ENCODE measurements at places on chromosomes 4 and X.
A peak's percentile ranks its signal among the peaks of the same experiment; 100 is the strongest.

GRCh38 chr4:2251795-2252529, 9.9 kb downstream of the MXD4 start:
- DNase-seq = no peak

GRCh38 chrX:12955882-12956703, 18.8 kb upstream of the TMSB4X start:
- DNase-seq = peak; percentile 79

DNA sequence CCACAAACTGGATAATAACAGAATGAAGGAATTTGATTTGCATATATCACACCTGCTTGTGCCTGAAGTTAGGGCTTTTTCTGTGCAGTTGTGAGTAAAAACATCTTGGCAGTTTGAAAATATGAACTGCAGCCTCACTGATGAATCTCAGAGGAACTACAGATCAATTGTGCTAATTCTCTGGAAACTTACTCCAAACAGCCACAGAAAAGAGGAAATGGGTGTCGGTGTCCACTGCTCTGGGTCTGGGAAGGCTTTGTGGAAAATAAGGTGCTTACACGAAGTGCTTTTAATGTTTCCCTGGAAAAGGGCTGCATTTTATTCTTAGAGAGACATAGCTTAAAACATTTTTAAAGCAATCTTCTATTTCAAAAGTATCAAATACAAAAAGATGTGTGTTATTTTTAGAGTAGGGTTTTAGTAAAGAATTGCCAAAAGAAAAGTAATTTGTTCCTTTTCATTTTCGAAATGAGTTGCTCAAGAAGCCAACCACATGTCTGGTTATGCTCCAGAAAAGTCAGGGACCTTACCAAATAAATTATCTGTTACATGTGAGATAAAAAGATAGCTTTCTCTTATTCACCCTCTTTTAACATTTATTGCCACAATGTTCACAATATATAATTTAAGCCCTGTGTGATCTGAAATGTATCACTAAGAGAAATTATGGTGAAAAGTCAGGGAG, 240.1 kb downstream of the FRAS1 start:
- no peak for DNase-seq

GRCh38 chr4:6377626-6378492, 94.6 kb downstream of the PPP2R2C start:
- DNase-seq = no peak

- DNase-seq = no peak
Observed at GRCh38 chr4:174281182-174281737, 2.2 kb downstream of the FBXO8 start.

DNA sequence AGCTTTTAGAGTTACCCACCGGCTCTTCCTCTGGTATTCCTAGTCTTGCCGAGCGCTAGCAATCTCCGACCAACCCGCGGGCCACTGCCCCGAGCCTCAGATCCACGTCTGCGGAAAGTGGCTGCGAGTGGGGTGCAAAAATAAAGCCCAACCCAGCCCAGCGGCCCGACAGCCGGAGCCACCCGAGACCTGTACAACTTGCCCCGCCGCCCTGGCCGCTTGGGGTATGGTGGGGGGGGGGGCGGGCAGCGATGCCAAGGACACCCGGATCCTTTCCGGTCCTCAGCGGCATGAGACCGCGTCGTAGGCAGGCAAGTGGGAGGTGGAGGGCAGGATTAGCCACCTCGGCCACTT, 1.6 kb downstream of the SLITRK4 start:
- no peak for DNase-seq

- DNase-seq = no peak
Observed at GRCh38 chr4:47012676-47013075, 18.7 kb upstream of the GABRB1 start.

GRCh38 chrX:154805696-154806091, 409 bp upstream of the MPP1 start:
- no peak for DNase-seq

- DNase-seq = no peak
Observed at GRCh38 chr4:94354474-94354896, 11.8 kb upstream of the HPGDS start.
